Fibroblast of the aortic adventitia (primary cell): ENCODE measurements at places on chromosomes 12 and 14.

GRCh38 chr12:75840994-75841355, 190.6 kb downstream of the PHLDA1 start:
- no peak for DNase-seq

- no peak for DNase-seq
Observed at GRCh38 chr12:92297405-92297804, 151.8 kb upstream of the BTG1 start.

DNA sequence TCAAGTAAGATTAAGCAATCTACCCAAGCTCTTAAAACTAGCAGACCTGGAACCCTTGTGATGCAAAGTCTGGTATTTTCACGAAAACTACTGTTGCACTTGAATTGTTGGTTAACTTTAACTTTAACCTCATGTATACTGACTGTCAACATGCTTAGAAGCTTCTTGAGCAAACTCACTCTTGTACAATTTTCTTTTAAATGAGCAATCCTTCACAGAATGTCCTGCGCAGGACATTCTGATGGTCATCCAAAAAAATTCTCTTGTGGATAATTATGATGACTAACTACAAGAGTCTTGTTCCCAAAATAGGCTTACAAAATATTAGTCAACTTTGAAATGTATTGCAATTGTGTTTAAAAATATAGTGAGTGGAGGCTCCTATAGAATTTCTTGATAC, 54.0 kb upstream of the PDE3A start:
- DNase-seq, result peak; percentile 78

DNA sequence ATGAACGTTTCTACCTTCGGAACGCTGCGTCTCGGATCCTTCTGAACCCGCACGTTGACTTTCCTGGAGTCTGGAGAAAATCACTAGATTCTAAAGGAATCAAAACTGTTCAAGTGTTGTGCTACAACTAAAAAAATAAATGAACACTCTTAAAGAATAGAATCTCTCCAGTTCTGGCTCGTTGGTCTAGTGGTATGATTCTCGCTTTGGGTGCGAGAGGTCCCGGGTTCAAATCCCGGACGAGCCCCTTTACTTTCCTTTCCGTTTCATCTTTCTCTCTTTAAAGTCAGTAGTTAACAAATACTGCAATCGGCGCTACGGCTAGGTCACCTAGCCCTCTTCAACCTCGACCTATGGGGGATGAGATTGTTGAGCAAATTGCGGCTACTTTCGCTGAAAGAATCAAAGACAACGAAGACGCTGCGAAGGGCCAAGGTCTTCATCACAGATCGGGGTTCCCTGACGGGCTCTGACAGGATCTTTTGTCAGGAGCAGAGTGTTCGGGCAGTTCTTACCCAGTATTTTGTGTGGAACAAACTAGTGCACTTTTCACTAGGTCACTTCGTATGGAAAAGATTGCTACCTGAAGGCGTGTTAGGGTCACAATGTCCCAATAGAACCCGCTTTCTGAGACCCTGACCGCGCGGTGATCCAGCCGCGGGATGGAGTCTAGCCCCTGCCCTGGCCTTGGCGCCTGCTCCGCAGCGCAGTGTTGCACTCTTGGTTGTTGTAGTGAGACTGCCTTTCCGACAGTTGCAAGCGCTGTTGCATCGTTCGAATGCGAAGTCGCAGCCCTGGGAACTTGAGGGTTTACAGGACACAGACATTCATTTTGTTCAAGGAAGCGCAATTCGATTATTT, 8.4 kb downstream of the OR6S1 start:
- peak; percentile 87 for DNase-seq

- peak; percentile 8 for DNase-seq
Observed at GRCh38 chr12:44876544-44877410, 662 bp upstream of the NELL2 start.

DNA sequence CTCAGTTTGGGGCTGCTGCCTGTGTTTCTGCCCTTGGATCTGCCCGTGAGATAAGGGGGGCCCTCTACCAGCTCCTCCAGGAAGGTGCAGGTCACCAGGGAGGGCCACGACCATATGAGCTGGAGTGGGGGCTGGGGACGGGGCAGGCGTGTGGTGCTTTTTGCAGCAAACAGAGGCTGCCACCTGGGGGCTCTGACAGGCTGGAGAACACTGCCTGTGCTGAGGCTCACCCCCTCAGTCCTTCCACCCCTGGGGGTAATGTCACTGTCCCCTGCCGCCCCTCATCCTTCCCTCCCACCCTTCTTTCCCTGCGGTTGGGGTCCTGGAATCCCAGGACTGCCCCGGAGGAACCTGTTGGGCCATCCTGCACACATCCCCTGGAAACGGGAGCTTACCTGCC, 3.2 kb downstream of the PLD4 start:
- DNase-seq, result no peak

GRCh38 chr12:129211862-129212630, 358.8 kb downstream of the GLT1D1 start:
- no peak for DNase-seq

DNA sequence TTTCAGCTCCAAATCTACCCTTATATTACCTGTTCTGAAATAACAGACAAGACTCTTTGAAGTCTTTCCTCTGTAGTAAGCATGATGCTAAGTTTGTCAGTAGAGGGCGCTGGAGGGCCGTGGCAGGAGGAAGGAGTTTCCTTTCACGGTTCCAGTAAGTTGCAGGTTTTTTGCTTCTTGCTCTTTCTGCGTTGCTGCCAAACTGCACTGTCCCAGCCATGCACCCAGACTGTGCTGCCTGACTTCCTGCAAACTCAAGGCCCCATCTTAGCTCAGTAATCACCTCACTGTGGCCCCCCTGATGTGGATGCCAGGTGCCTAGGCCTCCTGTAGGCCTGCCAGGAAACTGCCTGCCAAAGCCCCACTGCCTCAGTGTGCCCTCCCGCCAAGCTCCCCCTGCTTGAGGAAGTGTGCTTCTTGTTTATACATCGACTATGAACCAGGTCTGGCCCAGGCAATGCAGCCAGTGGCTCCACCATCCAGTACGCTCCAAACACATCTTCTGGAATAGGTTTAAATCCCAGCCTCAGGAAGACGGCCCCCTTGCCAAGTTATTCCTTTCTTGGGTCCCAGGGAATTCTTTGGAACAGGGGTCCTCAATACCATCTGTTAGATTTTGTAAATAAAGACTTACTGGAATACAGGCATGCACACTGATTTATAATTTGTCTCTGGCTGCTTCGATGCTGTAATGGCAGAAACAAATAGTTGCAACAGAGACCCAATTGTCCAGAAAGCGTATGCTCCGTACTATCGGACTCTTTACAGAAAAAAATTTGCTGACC, 193.7 kb upstream of the LRIG3 start:
- peak; percentile 90 for DNase-seq

GRCh38 chr12:56188131-56188777, 1.0 kb downstream of the SMARCC2 start:
- no peak for DNase-seq

DNA sequence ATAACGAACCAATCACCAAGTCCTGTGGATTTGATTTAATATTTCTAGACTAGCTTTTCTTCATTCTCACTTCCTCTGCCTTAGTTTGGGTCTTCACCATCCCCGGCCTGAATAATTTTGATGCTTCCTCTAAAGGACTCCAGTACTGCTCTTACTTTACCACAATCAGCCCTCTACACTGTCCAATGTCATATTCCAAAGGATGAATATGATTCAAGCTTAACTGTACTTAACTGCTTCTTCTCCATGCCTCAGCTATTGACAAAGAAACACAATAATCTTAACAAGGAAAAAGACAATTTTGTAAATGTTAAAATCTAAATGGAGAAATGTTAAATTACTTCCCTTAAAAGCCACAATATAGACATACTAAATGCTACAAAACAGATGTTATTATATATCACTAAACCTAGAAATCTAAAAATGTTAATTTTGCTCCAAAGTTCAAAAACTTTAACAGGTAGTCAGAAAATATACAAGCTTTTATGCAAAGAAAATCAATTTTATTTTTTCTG, 70.2 kb downstream of the STXBP6 start:
- DNase-seq, result no peak

DNA sequence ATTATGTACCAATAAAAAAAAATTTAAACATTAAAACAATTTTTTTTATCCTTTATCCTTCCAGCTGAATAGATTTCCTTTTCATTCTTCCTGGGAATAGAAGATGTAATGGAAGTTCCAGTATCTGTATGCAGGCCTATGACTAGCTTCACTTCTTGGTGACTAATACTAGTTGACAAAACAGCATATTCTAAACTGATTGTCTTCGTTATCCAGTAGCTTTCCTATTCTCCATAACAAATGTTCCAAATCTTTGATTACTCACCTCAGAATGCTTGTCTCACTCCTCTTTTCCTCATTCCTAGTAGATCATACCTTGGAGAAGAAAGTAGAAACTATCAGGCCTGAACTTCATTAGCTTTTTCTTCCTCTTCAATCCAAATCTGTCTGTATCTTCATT, 70.7 kb downstream of the PLEKHA5 start:
- no peak for DNase-seq

- DNase-seq, result no peak
Observed at GRCh38 chr12:47818467-47819137, 1.1 kb downstream of the HDAC7 start.
